MV-4-11 (cell line): ENCODE measurements at places on chromosomes 2 and 18.

DNA sequence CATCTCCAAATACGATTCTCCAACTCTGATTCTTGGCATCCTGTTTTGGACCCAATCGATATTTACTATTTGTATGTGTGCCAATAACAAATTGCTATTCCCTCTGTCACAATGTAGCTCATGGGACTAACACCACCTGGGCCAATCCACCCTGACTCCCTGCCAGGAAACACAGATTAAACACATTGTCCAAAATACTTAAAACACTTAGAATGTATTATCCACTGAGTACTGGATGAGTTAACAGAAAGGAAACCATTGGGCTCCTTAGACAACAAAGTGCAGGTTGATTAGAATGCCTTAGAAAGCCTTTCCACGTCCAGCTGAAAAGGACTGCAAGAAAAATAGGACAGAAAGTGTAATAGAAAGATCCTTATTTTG, 79.4 kb upstream of the ARHGAP28 start:
- DNase-seq: no peak

GRCh38 chr18:62328586-62329525, 3.7 kb downstream of the TNFRSF11A start:
- no peak for DNase-seq

DNA sequence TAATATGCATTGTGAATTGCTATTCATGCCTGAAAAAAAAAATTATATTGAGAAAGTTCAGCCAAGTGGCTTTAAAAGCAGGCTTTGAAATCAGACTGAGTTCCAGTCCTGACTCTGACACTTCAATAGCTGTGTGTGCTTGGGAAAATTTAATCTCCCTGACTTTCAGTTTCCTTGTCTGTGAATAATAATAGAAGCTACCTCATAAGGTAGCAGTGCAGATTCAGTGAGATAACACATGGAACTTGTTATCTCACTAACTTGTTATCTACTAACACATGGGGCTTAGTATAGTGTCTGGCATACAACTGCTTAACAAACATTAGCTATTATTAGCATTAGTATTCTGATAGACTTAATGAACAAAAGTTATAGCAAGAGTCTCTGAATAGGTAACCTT, 14.9 kb downstream of the ALS2 start:
- no peak for DNase-seq

- DNase-seq: no peak
Observed at GRCh38 chr18:79425569-79425886, 29.8 kb downstream of the NFATC1 start.

DNA sequence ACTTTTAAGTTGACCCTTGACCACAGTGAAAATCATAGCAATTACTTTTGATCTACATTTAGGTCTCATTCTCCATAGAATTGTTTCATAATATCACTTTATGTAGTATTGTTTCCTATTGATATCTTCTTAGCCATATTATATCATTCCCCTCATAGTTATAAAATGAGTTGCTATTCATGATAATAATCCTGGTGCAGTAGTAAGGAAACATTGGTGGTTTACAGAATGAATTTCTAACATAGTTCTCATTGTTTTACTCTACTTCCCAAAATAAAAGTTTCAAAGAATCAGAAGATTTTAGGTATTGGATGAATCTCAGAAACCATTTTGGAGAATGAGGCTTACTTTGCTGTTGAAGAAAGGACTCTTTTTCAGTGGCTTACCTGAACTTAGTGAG, 246.0 kb downstream of the PARD3B start:
- DNase-seq: no peak

DNA sequence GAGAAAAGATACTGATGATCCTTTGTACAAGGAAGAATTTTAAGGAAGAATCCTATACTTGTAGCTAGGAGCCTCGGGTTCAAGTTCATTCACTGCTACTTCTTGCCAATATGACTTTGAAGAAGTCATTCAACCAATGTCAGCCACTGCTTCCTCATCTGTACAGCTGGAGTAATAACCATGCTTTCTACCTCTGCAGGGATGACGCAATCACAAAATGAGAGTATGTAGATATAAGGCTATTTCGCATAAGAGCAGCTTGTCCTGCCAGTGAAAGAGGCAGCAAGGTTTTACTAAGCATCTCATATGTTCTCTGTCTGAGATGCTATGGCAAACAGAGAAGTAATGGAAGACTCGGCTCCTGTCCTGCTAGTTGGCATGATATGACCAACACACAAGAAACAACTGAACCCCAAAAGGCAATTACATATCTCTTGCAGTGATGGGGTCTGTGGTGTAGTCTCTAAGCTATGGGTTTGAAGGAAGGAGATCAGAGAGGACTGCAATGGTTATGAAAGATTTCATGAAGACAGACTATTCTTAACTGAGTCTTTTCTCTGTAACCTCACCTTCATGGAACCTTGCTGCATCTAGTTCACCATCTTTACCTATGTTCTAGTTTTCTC, 9.2 kb downstream of the AAK1 start:
- peak; percentile 90 for DNase-seq

GRCh38 chr2:133690780-133691179, 122.5 kb upstream of the NCKAP5 start:
- DNase-seq: no peak

DNA sequence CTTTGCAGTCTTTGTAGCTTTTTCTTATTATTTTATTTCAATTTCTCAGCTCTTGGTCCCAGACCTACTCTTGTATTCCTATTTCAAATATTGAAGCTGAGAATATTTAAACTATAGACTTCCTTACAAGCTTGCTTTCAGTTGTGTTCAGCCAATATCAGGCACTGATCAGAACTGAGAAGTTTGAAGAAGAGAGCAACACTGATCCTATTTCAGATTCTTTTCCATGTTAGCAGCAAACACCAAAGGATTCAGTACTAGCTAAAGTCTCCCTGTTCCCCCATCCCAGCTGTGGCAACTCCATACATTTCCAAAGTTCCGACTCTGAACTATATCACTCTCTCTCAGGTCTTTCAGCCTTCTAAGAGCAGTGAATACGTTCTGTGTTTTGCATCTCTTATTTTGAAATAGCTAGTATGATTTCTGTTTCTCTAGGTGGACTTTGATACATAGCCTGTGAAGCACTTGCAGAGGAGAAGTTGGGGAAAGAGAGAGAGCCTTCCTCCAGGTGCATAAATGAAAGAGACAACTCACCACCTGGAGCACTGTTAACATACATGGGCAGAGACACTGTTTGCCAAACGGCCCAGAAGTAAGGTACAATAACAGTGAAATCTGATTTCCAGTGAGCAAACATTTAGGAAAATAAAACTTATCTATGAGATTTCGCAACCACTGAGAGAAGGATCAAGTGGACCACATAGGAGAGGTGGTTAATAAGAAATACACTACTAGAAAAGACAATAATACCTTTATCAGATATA, 135.0 kb upstream of the ZNF804A start:
- no peak for DNase-seq

- peak; percentile 13 for DNase-seq
Observed at GRCh38 chr2:72883356-72883962, 3.7 kb upstream of the SPR start.

GRCh38 chr18:25724121-25724520, 366.3 kb downstream of the SS18 start:
- DNase-seq: no peak

DNA sequence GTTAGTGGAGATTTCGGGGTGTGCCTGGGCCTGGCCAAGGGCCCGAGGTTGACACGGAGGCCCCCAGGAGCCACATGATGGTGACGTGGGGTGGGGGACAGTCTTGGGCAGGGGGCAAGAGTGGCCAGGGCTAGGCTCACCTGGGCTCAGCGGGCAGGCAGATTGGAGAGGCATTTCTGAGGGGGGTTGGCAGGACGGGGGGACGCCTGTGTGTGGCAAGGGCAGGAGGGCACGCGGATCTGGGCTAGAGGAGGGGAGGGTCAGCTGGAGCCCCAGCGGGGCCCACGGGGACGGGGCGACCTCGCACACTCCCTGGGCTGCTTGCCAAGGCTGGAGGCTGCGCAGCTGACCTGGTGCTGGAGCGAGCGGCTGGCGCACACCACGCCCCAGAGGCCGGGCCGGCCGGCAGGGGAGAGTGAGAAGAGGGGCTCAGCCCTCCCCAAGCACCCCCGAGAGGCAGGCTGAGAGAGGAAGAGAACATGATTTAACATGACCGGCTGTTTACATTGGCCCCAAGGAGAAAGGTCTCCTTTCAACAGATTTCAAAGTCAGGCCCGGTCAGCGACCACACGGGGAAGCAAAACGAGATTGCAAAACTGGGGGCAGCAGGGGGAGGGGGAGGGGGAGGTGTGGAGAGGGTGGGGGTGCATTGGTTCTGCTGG, 38.0 kb upstream of the SNED1 start:
- peak; percentile 76 for DNase-seq

DNA sequence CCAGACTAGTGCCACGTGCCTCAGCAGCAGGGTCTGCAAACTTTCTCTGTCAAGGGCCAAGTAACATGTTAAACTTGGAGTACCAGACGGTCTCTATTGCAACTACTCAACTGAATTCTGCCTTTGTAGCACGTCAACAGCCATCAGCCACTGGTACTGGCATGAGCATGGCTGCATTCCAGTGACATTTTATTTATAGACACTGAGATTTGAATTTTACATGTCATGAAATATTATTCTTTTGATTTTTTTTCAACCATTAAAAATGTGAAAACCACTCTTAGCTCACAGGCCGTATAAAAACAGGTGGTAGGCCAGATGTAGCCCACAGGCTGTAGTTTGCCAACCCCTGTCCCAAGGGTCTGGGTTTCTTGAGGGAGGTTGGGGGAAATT, 199.7 kb downstream of the TPGS2 start:
- no peak for DNase-seq
